ENCODE measurements at places on chromosomes 7 and 10.
A peak's percentile ranks its signal among the peaks of the same experiment; 100 is the strongest.

DNA sequence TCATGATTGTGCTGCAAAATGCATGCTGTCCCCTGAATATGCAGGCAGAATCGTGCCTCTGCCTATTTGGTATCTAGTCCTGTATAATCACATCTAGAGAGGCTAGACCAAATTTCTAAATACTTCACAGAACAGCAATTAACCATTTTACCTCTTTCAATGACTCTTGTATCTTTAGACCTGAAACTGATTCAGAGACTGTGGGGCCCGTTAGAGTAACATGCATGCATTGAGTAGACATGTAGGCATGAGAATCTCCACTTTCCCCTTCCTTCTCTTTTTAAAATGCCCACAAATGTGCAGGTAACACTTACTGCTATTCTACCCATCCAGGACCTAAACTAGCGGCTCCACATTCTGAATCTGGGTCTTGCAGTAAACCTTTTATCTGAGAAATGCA, 8.8 kb downstream of the ZNF92 start:
- DNase-seq = no peak

DNA sequence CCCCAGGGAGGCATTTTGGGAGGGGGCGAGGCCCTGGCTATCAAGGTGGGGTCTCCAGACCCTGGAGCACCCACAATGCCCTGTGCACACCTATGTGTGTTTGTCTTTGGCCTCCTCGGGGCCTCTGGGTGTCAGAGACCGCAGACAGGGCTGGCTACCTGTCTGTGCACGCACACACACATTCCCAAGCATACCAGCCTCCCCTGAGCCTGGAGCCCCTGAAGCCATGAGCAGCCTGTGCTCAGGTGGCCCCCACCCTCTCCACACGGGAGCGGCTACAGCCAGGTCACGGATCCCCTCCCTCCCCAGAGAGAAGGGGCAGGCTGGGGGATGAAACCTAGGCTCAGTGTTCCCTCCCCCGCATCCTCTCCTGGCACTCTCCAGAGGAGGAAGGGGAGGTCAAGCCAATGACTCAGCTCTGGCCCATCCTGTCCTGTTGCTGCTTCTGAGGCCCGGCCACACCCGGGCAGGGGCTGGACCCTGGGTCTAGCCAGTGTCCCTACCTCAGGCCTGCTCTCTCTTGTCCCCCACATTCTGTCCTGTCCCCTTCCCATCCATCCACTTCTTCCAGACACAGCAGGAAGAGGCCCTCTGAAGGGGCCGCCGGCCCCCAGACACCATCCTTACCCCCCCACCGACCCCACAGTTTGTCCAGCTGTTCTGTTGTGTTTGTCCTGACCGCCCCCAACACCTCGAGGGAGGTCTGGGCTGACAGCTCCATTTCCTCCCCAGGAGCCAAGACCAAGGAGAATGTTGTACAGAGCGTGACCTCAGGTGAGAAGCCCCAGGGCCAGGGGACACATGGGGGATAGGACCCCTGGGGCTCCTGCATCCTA, 720 bp downstream of the SNCG start:
- DNase-seq = peak; percentile 83

GRCh38 chr10:15348579-15348978, 22.5 kb downstream of the FAM171A1 start:
- no peak for DNase-seq

DNA sequence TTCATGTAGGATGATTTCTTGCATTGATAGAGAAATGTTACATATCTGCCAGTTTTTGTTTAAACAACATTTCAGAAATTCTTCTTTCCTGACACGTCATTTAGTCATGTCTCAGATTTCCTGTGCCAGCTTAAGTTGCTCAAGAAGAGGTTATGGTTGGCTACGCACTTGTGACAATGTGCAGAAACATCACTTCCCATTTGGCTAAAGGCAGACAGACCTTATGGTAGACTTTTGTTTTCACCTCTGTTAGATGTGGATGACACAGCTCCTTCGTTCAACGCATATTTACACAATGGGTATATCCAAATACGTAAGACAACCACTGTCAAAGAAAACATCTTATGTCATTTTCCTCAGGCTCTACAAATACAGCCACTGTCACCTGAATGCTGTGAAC, 125.8 kb downstream of the DOCK4 start:
- DNase-seq = no peak

DNA sequence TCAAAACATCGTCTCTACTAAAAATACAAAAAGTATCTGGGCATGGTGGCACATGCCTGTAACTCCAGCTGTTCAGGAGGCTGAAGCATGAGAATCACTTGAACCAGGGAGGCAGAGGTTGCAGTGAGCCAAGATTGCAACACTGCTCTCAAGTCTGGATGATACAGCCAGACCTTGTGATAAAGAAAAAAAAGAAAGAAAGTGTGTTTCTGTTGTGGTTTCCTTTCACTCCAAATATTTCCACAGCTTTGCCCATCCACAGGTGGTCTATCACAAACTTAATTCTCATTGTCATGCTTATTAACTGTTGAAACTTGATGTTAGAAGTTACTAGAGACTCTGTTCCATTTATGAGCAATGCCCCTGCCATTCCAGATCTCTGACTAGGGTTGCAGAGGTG, 316.0 kb upstream of the SEMA3C start:
- no peak for DNase-seq

DNA sequence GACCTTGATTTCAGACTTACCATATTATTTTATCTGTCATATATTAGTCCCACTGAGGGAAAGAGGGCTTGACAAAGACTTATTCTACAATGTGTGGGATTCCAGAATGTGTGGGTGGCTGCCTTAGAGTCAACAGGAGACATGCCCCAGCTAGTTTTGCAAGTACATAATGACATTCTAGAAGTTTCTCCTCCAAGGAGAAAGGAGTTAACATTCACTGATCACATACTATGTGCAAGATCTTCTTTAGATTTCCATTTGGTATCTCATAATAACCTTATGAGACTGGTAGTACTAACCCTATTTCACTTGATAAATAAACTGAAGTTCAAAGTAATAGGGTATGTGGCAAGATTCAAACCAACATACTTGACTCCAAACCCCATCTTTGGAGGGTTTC, 25.2 kb downstream of the IRF5 start:
- no peak for DNase-seq

DNA sequence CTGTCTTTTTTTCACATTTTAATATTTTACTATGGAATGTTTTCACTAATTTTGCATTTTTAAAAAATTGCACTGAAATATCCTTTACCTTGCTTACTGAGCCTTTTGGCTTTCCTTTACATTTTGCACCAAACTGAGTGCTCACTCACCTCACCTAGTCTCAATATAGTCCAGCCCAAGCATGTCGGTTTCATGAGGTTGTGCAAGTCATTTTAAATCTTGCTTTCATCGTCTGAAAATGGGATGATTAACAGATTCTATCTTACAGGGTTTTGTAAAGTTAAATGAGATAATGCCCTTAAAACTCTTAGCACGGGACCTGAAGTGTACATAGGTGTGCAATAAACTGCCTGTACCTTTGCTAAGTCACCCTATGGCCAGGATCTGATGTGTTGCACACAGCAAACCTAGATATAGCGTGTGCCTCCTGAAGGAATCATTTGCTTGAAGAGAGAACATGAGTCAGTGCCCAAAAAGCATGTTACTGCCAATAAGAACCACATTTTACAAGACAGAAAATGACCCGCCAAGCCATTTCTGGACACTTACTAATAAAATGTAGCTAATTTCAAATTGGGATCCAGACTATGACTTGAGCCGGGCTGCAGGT, 199.8 kb downstream of the JCAD start:
- no peak for DNase-seq

DNA sequence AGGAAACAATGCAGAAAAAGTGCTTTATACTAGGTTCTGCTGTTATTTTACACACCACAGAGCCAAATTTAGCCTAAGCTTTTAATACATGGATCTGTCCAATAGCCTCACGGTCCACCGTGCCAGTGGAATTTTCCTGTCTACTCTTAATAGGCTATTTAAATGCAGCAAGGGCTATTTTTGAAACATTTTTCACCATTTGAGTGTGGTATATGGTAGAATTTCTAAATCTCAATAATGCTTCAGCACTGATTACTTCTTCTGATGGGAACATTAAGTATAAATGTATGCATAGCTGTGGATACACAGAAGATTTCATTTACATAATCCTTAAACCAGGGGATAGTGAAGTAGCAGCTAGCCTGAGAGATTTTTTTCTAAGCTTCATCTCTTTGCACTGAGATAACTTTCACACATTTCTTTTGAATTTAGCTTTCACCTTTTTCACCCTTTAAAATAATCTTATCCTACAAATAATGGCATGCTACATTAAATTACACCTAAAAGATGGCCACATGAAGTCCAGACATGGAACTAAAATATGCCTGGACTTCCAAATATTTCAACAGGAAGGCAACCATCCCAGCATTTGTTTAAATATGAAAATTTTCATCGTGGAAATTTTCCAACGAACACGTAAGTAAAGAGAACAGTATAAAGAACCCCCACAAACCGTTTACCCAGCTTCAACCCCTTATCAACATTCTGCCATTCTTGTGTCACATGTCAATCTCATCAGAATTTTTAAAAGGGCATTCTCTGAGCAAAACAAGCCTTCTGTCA, 45.4 kb downstream of the AMPH start:
- no peak for DNase-seq

GRCh38 chr10:988667-989545, 672 bp downstream of the GTPBP4 start:
- peak; percentile 57 for DNase-seq

- DNase-seq = no peak
Observed at GRCh38 chr10:28680358-28680752, 3.0 kb downstream of the BAMBI start.

GRCh38 chr7:112938863-112939573, 147.6 kb downstream of the GPR85 start:
- DNase-seq = peak; percentile 74

- no peak for DNase-seq
Observed at GRCh38 chr10:44008270-44008916, 359.7 kb upstream of the ZNF32 start.

DNA sequence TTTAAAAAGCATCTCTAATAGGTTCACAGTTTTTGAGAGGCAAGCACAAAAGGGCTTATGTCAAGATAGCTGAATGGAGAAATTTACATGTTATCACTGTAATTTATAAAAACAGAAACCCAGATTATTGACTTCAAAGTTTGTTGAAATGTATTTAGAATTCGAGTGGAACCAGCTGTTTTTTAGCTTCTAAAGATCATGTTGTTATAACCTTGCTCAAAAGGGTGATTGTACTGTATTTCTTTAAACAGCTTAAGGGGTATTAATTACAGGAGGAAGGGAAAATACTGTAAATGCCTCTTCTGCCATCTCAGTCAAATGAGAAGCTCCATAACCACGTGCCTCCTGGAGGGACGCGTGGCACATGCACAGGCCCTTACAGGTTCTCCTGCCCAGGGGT, 156.2 kb upstream of the MGMT start:
- DNase-seq = no peak

DNA sequence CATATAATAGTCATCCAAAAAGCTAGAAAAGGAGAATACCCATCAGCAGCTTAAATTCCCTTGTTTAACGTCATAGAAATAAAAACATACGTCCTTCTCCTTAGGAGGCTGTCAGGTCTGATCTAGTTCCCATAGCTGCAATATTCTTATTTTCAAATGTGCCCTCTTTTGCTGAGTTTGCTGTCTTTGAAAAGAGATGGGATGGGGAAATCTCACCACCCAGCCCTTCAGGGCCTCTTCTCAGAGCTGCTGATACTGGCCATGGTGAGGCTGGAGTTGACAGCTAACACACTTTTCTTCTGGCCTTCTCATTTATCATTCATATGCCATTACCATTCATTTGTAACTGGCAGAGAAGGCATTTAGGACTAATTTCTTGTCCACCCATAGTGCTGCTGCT, 5.1 kb upstream of the PCGF5 start:
- DNase-seq = no peak

DNA sequence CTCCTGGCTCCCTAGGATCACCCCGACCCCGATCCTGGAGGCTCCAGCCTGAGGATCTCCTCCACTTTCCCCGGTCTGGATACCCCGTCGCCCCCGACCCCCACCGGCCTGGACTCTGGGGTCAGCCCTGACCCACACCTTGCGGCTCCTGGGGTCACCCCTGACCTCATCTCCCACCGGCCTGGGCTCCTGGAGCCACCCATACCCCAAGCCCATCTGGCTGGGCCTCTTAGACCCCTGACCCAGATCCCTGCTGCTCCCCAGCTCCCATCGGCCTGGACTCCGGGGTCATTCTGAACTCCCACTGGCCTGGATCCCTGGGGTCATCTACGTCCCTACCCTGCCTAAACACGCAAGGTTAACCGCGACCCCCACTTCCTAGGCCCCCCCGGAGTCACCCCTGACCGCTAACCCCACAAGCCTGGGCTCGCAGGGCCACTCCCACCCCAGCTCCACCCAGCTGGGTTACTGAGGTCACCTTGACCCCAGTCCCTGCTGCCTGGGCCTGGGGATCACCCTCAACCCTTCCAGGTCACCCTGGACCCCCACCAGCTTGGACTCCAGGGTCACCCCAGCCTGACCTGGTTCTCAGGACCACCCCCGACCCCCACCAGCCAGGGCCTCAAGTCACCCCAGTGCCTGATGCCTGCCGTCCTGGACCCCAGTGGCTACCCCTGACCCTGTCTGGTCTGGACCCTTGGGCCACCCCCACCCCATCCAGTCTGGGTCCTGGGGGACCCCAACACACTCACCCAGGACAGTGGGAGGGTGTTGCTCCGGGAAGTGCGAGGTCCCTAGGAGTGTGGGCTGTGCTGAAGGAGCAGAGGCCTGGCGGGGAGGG, 1.2 kb downstream of the FOXK1 start:
- no peak for DNase-seq

GRCh38 chr7:37729181-37729580, 45.6 kb downstream of the GPR141 start:
- DNase-seq = no peak
